Esophagus mucosa (tissue), 1 donor: ENCODE measurements at places on chromosomes 2 and 18.

GRCh38 chr2:39689272-39689841 lies 23.6 kb downstream of the TMEM178A start:
- ATAC-seq, result no peak

GRCh38 chr18:9792565-9793245 lies 84.6 kb downstream of the RAB31 start:
- ATAC-seq, result peak; percentile 29

- ATAC-seq, result no peak
These were observed 57.8 kb upstream of the KIF5C start for GRCh38 chr2:148817210-148817708.

- no peak for ATAC-seq
These were observed 80.3 kb downstream of the FTCDNL1 start for GRCh38 chr2:199770716-199771115.

GRCh38 chr2:68124321-68124720 lies 33.4 kb upstream of the PNO1 start:
- ATAC-seq, result no peak

GRCh38 chr2:98870516-98871158 lies 65.4 kb downstream of the CRACDL start:
- no peak for ATAC-seq

DNA sequence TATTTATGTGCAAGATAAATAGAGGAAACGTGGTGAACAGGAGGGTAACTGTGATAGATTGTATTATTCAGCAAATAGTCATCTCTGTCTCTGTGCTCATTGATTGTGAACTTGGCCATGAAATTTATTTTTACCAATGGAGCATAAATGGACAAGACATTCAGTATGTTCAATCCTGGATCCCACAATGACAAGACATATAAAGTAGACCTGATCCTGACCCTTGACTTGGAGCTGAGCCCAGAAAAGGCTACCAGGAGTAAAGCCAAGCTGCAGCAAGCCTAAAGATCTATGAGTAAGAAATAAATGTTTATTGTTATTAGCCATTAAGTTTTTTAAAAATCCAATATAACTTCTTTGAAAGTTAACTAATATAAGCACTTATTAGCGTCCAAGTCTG lies 531.2 kb downstream of the PIK3C3 start:
- no peak for ATAC-seq

GRCh38 chr18:69956665-69957620 lies 9.3 kb upstream of the CD226 start:
- ATAC-seq, result no peak

DNA sequence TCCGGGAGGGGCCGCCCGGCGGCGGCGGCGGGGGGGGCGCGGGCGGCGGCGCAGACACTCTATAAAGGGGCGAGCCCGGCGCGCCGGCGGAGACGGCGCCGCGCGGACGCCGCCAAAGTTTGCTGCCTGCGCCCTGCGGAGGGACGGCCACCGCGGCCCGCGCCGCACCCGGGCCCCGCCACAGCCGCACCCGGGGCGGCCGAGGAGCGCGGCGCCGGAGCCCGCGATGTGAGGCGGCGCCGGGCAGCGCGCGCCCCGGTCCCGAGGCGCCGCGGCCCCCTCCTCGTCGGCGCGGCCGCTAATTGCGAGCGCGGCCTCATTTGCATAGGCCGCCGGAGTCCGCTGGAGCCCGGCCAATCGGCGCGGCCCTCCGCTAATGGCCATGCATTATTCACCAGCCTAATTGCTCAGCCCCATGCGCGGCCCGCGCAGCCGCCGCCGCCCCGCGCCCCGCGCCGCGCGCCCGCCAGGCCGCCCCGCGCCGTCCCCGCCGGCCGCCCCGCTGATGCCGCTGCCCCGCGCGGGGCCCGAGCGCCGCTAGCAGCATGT lies at the start of gene SALL3:
Gene SALL3, plus strand, starts transcription at position 89 of the 549 bp plus-strand sequence. Its CDS starts 457 bp downstream, at position 546.
- no peak for ATAC-seq

DNA sequence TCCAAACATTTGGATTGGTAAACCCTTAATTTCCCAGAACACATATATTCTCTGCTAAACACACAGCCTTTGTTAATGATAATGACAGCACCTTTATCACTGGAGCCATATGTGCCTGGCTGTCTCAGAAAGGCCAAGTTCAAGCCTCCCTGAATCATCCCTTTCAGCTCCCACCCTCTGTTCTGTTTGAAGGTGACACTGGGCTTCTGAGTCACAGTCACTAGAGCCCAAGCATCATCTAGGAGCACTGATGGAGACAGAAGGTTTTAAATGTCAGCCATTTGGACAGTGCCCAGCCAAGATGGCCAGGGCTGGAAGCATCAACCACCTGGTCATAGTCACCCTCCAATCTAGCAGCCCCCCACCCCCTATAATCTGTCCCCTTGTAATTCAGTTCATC lies 80.6 kb downstream of the NRP2 start:
- no peak for ATAC-seq

DNA sequence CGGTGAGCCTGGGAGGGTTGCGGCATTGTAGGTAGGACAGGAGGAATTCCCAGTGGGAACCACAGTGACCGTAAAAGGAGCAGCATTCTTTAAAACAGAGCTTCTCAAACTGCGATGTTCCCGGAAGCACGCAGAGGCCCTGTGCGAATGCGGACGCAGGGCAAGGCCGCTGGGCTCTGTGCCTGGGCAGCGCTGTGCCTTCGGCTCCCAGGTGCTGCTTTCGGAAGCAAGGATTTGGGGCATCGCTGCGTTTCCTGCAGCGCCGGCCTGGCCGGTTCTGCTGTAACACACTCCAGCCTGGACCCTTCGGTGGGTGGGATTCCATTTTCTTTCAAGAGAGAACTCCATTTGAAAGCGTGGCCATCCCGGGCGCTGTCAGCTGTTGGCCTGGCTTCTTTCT lies 118.6 kb downstream of the PTGR3 start:
- ATAC-seq, result no peak

- ATAC-seq, result peak; percentile 70
These were observed 779 bp downstream of the PTPRN start for GRCh38 chr2:219308142-219309101.
